Esophagus muscularis mucosa (tissue), 4 donors: ENCODE measurements at places on chromosomes 12 and 14.

- no peak for DNase-seq
Measured at GRCh38 chr12:131038961-131039950, 85.5 kb downstream of the ADGRD1 start.

DNA sequence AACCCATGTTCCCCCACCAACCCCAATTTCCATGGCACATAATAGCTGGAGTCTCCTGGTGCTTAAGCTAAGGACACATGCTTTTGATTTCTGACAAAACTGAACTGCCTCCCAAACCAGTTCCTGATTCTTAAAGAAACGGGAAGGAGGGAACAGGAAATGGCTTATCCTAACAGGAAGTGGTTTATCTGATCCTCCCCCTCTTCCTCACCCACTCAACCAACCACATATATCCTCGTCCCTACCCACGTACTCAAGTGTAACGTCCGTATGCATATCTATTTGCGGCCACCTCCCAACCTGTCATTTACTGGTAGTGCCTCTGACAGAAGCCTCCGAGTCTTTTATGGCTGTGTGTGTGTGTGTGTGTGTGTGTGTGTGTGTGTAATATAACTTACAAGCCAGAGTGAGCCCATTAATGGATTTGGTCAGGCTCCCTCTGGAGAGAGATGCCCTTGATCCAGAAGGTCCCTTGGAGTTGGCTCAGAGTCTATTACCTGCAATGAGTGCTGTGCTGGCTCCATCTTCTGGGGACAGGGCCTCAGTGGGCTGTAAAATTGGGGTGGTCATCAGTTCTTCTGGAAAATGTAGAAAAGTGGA, 7.7 kb downstream of the DAZAP2 start:
- DNase-seq, result no peak

- no peak for DNase-seq
Measured at GRCh38 chr12:109763201-109763841, 49.7 kb downstream of the FAM222A start.

GRCh38 chr14:79278798-79279644, 932.3 kb downstream of the DIO2 start:
- no peak for DNase-seq

GRCh38 chr12:95239216-95239615, 21.6 kb downstream of the VEZT start:
- DNase-seq, result no peak

DNA sequence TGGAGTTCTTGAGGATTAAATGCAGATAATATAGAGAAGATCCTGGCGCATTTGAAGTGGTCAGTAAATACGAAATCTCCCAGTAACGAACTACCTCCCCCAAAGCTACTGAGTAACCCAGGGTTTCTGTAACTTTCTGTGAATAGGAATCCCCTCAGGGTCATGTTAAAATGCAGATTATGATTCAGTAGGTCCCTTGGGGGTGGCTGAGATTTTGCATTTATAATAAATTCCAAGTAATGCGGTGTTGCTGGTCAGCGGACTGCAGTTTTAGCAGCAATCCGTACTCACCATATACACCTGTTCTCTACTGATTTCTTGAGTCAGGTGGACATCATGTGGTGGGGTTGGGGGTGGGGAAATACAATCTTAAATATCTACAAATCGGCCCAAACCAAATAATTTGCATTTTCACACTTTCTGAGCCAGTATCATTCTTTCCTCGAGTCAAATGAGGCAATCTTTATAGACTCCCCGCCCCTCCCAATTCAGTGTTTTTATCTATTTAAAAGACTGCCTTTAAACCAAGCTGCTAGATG, 868 bp downstream of the SPATA7 start:
- DNase-seq, result no peak

GRCh38 chr14:33943096-33943883, 7.6 kb downstream of the EGLN3 start:
- no peak for DNase-seq

GRCh38 chr12:113262710-113263109, 41.4 kb downstream of the TPCN1 start:
- no peak for DNase-seq

- no peak for DNase-seq
Measured at GRCh38 chr12:69873429-69873828, 48.4 kb downstream of the MYRFL start.

DNA sequence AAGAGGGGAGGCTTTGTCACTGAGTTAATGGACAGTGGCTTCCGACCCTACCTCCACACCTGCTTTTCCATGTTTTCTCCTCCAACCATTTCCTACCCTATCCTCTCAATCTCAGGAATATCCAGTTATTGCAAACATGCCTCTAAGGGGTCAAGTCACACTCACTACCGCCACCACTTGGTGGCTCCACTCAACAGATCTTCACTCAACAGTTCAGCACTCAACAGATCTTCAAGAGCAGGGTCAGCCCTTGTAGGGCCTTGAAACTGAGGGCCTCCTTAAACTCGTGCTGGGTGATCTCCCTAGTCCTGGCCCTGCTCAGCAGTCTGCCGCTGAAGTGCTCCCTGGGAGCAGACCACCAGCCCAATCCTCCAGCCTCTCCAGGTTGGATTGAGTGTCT, 14.2 kb downstream of the ZNF641 start:
- DNase-seq, result no peak

- no peak for DNase-seq
Measured at GRCh38 chr12:119683413-119683812, 15.5 kb downstream of the PRKAB1 start.

- DNase-seq, result no peak
Measured at GRCh38 chr12:69821032-69821455, 4.0 kb upstream of the MYRFL start.

DNA sequence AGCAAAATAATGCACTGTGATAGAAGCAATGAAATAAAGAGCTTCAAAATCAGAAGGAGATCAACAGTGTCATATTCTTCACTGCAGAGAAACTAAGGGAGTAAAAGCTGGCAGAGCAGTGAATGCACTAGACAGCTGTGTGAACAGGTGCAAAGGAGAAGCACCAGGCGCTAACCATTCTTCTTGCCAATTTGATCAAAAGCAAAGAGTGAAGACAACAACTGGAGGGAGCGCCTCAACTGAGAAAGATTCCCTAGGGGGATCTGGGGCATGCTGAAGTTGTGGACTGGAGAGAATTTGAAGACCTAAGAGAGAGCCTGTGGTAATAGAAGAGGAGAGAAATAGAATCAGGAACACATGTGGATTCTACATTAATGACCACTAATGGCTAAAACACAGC, 50.4 kb upstream of the OVCH1 start:
- no peak for DNase-seq

GRCh38 chr12:120962532-120963020, 15.8 kb upstream of the HNF1A start:
- no peak for DNase-seq

- DNase-seq, result no peak
Measured at GRCh38 chr12:110345176-110345661, 58.3 kb downstream of the ANAPC7 start.

DNA sequence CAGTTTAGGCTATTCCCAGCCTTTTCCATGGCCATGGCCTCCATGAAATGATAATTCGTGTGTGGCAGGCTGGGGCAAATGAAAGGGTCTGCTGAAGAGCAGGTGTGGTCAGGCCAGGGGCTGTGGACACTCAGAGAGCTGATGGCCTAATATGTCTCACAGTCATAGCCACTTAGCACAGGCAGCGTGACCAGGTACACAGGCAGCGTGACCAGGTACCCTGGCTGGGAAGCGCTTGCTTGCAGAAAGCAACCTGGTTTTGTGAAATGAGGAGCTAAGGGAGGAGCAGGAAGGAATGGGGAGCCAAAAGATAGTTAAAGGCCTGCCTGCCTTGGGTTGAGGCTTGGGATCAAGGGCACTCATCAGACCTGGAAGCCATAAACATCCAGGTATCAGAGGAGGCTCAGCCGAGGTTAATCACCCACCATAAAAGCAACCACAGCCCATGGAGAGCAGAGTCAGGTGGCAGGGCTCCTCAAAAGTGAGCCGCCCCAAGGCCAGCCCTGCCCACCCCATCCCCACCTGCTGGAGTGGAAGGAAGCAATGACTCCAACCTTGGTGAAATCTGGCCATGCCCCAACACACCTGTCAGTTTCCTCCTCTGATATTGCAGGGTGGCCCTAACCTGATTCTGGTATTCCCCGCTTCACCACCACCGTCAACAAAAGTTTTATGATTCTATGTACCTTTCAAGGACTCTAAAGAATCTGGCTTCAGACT, 8.0 kb upstream of the KRT8 start:
- DNase-seq, result no peak

GRCh38 chr14:22803687-22803974, 11.6 kb downstream of the SLC7A7 start:
- no peak for DNase-seq

- DNase-seq, result no peak
Measured at GRCh38 chr14:85991156-85991555, 461.2 kb downstream of the FLRT2 start.

DNA sequence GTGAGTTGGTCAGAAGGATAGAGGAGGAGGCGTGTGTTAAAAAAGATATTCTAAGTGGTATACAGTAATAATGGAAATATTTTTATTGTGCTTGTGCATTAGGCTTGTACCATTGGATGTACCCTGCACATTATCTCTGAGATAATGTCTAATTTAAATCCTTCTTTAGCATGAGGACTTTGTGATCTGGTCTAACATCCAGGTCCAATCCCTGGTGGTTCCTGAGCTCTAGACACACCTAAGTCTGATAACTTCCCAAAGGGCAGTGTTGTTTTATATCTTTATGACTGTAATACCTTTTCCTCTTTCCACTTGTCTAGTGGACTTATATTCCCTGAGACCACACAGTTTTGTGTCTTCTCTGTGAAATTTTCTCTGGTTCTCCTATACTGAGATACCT, 20.6 kb downstream of the PRPF39 start:
- no peak for DNase-seq

GRCh38 chr12:75427491-75427890, 36.6 kb downstream of the GLIPR1L2 start:
- DNase-seq, result no peak

- DNase-seq, result peak; percentile 24
Measured at GRCh38 chr14:61099216-61099835, 118.3 kb downstream of the SLC38A6 start.

- DNase-seq, result no peak
Measured at GRCh38 chr14:70148351-70148750, 40.4 kb downstream of the SLC8A3 start.

- no peak for DNase-seq
Measured at GRCh38 chr12:8697120-8697475, 693 bp upstream of the RIMKLB start.

DNA sequence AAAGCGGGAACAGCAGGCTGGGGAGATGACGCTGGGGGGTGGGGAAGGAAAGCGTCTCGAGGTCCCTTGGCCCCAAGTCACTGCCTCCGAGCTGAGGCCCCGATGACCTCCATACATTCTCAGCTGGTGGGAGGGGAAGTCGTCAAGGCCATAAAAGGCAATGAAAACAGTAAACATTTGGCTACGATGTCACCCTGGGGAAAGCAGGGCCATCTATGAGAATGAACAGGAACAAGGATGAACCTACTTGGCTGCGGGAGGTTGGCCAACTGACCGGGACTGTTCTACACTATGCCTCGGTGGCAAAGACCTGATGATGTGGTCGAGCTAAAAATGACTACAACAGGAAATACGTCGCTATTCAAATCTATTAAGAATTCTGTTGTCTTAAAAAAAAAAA, 19.5 kb downstream of the PRKAB1 start:
- DNase-seq, result no peak

GRCh38 chr14:95221531-95221930, 64.2 kb upstream of the DICER1 start:
- DNase-seq, result no peak

DNA sequence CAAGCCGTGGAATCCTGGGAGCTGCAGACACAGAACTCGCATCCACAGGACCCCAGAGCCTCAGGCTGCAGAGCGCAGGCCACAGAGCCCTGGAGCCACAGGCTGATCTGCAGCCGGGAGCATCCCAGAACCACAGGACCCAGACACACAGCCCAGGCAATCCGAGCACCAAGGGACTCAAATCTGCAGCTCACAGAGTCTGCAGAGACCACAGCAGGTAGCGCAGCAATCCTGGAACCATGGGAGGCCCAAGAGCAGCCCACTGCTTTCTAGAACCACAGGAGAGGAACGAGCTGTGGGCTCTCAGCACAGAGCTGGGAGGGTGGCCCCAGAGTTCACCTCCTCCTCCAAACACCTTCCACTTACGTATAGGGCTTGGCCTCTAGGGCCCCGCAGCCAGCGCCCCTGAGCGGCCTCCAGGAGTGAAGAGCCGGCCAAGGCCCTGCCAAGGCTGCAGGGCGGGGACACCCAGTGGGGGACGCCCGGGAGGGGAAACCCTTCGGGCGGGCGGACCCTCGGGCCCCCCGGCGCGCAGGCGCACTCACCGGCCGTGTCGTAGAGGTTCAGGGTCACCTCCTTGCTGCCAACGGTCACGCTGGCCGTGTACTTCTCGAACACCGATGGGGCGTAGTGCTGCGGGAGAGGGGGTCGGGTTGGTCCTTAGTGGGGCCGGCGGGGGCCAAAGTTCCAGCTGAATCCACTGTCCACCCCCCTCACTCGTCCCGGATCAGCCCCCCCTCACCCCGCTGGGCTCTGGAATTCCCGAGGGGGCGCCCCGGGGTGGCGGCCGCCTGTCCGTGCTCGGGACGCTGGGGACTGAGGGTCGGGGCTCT, 665 bp downstream of the RHOF start:
- DNase-seq, result no peak

DNA sequence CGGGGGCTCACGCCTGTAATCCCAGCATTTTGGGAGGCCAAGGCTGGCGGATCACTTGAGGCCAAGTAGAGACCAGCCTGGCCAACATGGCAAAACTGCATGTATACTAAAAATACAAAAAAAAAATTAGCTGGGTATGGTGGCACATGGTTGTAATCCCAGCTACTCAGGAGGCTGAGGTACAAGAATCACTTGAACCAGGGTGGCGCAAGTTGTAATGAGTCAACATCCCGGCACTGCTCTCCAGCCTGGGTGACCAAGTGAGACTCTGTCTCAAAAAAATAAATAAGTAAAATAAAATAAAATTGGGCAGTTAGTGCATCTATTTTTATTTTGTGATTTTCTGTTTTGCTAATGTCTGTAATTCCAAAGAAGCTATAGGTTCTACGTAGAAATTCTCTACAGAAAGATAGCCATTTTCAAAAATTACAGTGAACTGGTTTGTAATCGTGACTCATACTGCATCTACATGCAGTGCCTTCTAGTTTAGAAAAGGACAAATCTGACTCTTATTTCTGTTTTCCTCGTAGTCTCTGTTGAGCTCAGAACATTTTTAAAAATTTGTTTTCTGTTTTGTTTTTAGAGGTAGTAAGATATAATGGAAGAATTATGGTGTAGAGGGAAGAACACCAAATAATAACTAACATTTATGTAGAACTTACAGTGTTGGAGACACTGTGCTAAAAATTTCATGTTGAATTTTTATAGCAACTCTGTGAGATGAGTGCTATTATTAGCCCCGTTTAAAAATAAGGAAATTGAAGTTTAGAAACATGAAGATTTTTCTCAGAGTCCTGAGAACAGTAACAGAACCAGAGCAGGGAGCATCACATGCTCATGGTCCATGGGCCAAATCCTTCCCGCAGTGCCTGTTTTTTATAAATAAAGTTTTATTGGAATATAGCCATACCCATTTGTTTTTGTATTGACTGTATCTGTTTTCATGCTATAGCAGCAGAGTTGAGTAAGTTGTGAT, 201.2 kb downstream of the SYNE2 start:
- DNase-seq, result no peak

GRCh38 chr12:116803013-116803736, 65.1 kb downstream of the RNFT2 start:
- no peak for DNase-seq

GRCh38 chr12:90562671-90563070, 392.3 kb downstream of the CCER1 start:
- DNase-seq, result no peak
